ENCODE measurements at places on chromosomes 2 and 18. TPM values are rescaled to one million over a fixed set of nuclear protein-coding genes. Genes with fewer than 3 reads are reported as not detected.

The ERICH2 gene
- not detected for total RNA-seq

The SPP2 gene
- not detected for total RNA-seq

The TMEM200C gene
- total RNA-seq = 0.95 TPM

- no peak for DNase-seq
Observed at GRCh38 chr2:101534149-101534611, 59.3 kb upstream of the RFX8 start.

- DNase-seq = no peak
Observed at GRCh38 chr2:130936451-130936850, 99.7 kb downstream of the ARHGEF4 start.

GRCh38 chr2:197054437-197054836 lies 127.9 kb upstream of the PGAP1 start:
- DNase-seq = no peak

GRCh38 chr18:498931-499775 lies 1.3 kb downstream of the COLEC12 start:
- DNase-seq = no peak

DNA sequence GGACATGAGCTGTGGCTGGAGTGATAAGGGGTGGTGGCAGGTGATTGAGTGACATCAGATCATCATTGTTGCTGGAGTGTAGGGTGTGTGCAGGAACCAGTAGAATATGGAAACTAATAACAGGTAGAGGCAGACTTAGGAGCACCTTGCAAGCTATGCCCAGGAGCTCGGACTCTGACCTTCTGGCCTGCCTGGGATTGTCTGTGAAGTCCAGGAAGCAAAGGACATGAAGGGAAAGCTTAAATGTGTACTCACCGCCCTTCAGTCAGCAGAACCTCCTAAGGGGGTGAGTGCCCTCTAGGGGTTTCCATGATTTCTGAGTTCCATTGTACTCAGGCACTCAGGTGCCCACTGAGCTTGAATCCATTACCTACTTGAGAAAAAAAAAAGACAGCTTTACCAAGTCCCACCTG lies 104.2 kb downstream of the CRIM1 start:
- no peak for DNase-seq

- DNase-seq = no peak
Observed at GRCh38 chr18:68985172-68985820, 187.4 kb downstream of the CCDC102B start.

GRCh38 chr18:9758624-9759075 lies 50.5 kb downstream of the RAB31 start:
- DNase-seq = no peak

DNA sequence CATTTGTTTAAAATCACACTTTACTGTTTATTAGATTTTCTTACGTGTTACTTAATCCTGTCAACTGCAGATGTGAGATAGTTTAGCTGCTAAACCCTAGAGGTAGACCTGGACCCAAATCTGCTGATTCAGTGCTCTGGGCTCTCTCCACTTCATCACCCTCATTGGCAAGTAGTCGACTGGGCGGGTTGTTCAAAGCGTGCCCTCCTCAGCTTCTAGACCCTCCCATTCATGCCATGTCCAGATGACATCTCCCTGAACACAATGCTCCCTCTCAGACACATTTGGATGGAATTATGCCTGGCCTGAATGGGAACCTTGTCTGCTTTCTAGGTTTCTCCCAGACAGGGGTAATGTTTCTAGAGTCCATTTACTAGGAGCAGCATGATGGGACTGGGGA lies 43.7 kb downstream of the RPIA start:
- no peak for DNase-seq

GRCh38 chr2:64036034-64036705 lies 16.9 kb upstream of the VPS54 start:
- no peak for DNase-seq

DNA sequence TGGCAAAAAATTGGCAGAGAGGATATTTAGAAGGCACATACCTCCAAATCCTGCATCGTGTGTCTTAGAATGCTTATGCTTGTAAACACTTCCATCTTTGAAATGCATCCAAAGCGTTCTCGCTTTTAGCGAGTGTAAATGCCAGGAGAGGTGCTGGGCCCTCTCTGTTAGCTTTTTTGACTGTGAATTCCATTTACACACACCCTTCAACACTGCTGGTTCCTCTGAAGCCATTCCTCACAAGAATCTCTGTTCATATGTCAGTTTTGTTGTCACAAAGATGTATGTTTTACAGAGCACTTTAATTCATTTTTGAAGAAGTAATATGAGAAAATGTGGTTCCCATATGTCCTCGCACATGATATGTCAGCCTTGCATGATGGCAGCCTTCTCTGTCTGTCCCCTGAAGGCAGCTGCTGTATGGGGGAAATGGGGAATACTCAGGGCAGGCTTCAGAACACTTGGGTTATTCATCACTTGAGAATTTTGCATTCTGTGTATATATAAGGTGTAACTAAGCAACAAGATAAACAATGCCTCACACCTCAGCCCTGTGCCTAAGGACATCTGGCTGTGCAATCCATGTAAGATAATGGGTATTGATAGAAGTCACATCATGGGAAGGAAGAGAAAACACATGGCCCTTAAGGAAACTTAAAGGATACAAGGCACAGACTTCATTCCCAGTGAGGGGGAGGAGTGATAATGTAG lies 52.3 kb downstream of the RAB27B start:
- no peak for DNase-seq
